NCI-H1105 (cell line): ENCODE measurements at places on chromosomes 1 and 21.

- DNase-seq = no peak
These were observed 139.1 kb upstream of the ZNHIT6 start for GRCh38 chr1:85847356-85847755.

GRCh38 chr1:152516082-152516481 is 1.8 kb downstream of the CRCT1 start:
- DNase-seq = no peak

- DNase-seq = no peak
These were observed 24.0 kb downstream of the TMEM53 start for GRCh38 chr1:44650159-44650831.

DNA sequence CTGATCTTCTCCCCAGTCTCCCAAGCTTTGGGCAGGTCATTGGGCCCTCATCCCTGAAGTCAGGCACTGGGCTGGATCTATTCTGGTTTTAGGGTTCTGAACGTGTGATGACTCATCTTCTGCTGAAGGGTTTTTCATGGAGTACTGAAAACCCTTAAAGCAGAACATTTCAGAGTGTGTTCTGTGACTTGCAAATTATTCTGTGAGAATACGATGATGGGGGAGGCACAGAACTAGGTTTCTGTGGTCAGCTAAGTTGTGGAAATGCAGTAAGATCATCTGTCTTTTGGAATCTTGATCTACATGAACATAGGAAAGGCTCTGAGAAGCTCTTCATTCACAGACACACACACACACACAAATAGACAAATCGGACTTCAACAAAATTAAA is 46.2 kb downstream of the NAV1 start:
- DNase-seq = no peak

DNA sequence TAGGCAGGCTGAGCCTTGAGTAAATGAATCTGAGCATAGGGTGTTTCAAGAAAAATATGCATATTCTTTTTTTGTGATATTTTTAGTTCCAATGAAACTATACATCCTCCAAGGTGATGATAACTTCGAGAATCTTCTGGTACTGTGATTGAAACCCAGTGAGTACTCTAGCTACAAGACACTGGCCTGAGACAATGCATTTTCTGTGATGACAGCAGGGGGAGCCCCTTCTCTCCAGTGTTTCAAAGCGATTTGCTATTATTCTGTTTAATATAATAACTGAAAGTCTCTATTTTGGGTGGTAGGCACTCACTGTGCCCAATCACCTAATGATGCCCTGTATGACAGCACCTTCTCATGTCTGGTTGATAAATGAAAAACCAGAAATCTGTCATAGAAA is 12.1 kb downstream of the IRF2BP2 start:
- DNase-seq = no peak

- DNase-seq = no peak
These were observed 37.5 kb upstream of the ARF1 start for GRCh38 chr1:228044961-228045360.

- DNase-seq = no peak
These were observed 23.9 kb downstream of the CNIH3 start for GRCh38 chr1:224640018-224640417.

DNA sequence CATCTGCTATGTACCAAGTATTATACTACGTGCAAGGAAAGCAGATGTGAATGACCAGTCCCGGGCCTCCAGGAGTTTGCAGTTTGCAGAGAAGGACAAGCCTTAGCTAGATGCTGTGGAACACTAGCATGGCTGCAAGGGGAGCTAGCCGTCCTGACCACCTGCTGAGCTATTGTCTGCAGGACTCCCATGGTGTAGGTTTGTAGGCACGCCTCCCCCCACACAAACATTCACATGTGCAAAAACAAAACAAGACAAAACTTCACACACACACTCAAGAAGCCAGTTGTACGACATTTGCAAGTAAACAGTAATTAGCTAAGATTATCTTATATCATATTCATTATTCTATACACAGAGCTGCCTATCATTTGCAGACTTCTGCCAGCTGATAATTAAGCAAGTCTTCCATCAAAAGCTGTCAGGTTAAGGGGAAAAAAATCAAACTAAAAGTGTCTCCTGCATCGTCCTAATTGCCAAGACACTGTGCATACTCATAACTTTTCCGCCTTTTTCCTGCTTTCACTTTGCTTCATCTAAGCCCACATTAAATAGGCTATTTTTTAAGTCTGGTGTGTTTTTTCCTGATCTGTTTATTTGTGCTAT is 10.7 kb upstream of the HNRNPU start:
- peak; percentile 31 for DNase-seq

DNA sequence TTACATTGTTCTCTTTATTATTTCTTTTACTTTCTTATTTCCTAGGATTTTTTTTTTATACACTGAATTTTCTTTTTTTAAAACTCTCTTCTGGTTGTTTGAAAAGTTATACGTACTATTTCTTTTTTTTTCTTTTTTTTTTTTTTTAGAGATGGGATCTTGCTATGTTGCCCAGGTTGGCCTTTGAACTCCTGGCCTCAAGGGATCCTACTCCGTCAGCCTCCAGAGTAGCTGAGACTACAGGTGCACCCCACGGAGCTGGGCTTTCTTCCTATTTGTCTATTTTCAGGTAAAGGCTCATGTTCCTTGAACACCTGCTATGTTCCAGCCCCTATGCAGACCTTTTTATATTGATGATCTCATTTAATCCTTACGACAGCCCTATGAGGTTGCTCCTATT is 29.4 kb upstream of the DYRK1A start:
- no peak for DNase-seq

GRCh38 chr1:151289991-151290708 is 8.1 kb downstream of the ZNF687 start:
- DNase-seq = no peak

GRCh38 chr1:43452789-43453441 is 816 bp downstream of the HYI start:
- no peak for DNase-seq

DNA sequence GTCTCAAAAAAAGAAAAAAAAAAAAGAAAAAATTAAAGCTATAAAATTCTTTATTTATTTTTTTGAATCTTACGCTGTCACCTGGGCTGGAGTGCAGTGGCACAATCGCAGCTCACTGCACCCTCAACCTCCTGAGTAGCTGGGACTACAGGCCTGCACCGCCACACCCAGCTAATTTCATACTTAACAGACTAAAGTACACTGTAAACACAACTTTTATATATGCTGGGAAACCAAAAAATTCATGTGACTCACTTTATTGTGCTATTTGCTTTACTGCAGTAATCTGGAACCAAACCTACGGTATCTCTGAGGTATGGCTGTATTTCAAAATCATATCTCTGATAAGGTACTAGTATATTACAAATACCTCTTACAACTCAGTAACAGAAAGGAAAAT is 40.3 kb downstream of the HSF2BP start:
- DNase-seq = no peak

- DNase-seq = no peak
These were observed 9.7 kb downstream of the SELE start for GRCh38 chr1:169724168-169724567.

DNA sequence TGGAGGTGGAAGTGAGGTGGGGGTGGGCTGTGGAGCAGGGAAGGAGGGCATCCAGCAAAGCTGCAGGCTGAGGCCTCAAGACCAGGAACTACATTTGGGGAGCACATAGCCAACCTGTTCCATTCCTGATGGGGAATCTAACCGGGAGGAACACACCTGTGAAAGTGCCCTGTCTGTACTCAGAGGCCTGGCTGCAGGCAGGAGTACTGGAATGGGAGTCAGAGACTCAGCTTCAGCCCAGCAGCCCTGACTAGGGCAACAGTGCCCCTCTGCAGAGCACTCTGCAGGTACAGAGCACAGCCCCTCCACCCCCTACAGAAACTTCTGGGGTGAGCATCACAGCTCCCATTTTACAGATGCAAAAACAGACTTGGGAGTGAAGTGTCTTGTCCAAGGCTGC is 126.4 kb downstream of the DMRTB1 start:
- no peak for DNase-seq

- no peak for DNase-seq
These were observed 39.4 kb downstream of the CDC14A start for GRCh38 chr1:100391675-100392074.

DNA sequence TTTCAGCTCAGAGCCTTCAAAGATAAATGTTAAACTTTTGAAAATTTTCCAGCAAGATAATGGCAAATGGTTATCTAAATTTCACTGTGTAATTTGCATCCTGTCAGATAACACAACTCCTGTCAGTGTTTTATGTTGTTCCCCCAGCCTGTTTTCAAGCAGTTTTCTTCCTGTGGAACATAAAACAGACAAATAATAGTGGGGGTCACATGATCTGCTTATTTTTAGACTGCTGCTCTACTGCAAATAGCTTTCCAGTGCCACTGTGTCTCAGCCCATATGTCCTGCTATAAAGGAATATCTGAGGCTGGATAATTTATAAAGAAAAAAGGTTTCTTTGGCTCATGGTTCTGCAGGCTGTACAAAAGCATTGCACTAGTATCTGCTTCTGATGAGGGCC is 32.2 kb downstream of the FMO3 start:
- no peak for DNase-seq

- DNase-seq = no peak
These were observed 326.5 kb upstream of the FMN2 start for GRCh38 chr1:239765163-239765562.

DNA sequence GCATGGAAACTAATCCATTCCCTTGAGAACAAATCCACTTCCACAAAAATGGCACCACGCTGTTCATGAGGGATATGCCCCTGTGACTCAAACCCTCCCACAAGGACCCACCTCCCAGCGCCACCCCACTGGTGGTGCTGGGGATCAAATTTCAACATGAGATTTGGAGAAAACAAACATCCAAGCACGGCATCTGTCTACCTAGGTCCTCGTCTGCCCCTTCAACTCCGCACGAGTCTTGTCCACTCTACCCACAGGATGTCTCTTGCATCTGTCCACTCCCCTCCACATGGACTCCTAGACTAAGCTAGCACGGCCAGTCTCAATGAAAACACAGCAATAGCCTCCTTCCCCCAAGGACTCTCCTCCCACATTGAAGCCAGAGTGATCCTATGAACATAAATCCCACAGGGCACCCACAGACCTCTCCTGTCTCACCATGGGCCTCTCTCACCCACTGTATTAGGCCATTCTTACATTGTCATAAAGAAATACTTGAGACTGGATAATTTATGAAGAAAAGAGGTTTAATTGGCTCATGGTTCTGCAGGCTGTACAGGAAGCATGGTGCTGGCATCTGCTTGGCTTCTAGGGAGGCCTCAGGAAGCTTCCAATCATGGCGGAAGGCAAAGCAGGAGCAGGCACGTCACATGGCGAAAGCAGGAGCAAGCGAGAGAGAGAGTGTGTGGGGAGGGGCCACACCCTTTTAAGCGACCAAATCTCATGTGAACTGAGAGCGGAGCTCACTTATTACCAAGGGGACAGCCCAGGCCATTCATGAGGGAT is 101.4 kb downstream of the TOMM20 start:
- no peak for DNase-seq

GRCh38 chr1:3307359-3307758 is 147.1 kb upstream of the ARHGEF16 start:
- no peak for DNase-seq

DNA sequence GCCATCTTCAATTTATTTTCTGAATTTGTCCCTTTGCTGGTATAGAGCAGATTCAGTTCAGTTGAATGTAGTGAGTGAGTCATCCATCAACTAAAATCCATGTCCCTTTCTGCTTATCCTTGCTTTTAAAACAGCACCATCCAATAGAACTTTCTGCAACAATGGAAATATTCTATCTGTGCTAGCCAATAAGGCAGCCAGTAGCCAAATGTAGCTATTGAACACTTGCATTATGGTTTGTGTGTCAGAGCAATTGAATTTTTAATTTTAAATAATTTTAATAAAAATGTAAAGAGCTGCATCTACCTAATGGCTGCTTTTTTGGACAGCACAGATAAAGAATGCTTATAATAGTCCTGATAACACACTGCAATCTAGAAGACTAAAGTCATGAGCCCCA is at the start of gene GJA9:
GJA9 (minus strand) TSS at position 101 of the 400 bp plus-strand sequence. CDS start 5,489 bp downstream, outside the sequence.
- DNase-seq = no peak

GRCh38 chr1:221083902-221084301 is 204.7 kb downstream of the HLX start:
- no peak for DNase-seq

GRCh38 chr1:223609977-223610376 is 55.5 kb downstream of the CAPN8 start:
- DNase-seq = peak; percentile 40

GRCh38 chr1:21956720-21957552 is 19.8 kb upstream of the HSPG2 start:
- peak; percentile 71 for DNase-seq

DNA sequence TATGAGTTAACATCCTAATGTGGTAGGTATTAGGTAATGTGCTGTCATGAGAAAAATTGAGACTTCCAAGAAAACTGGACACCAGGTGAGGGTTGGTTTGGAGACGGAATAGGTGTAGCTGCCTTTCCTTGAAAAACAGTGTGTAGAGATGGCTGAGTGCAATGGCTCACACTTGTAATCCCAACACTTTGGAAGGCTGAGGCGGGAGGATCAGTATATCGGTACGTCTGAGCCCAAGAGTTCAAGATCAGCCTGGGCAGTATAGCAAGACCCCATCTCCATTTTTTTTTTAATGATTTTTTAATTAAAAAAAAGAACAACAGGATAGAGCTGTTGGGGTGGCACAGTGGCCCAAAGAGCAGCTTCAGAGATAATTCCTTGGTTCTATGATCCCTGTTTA is 6.8 kb upstream of the PPP1R8 start:
- DNase-seq = no peak

GRCh38 chr1:164716992-164717703 is 158.2 kb downstream of the PBX1 start:
- no peak for DNase-seq

DNA sequence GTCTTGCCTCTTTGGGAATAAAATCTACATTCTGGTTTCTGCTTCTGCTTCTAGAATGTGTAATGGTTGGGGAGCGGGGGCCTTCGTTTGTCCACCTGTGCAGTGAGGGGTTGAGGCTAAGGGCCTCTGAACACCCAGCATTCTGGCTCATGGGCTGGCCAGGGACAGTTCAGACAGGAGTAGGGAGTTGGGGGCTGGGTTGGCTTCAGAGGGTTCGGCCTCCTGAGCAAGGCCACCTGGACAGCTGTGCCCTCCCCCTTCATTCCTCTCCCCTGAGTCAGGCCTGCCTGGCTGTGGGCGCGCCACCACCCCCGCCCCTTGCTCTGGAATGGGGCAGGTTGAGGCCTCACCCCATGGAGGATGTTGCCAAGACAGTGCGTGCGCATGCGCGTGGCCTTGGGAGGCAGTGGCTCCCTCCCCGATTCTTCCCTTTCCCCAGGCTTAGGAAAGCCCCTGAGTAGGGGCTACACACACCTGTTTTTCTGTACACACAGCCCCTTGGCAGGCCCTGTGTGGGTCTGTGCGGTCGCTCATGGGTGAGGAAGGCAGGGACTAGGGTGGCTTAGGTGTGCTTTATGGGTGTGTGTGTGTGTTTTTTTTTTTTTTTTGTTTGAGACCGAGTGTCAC is 57.0 kb downstream of the YARS1 start:
- DNase-seq = no peak
